ENCODE measurements at places on chromosomes 7 and 10.

DNA sequence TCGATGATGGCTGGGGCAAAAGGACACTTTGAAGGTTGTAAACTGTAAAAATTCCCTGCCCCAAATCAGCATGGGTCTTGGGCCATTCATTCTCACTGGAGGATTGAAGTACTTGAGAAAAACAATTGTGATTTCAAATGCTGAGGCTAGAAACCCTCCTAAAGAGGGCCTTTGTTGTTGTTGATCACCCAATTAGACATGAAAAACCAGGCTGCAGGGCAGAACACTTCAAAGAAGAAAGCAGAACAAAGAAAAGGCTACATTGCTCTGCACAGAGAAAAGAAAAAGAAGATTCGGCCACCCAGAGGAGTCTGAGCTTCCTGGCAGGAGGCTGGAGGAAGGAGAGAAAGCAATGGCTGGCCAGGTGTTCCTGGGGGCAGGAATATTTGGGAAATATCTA lies 143.1 kb downstream of the NPY start:
- no peak for DNase-seq

DNA sequence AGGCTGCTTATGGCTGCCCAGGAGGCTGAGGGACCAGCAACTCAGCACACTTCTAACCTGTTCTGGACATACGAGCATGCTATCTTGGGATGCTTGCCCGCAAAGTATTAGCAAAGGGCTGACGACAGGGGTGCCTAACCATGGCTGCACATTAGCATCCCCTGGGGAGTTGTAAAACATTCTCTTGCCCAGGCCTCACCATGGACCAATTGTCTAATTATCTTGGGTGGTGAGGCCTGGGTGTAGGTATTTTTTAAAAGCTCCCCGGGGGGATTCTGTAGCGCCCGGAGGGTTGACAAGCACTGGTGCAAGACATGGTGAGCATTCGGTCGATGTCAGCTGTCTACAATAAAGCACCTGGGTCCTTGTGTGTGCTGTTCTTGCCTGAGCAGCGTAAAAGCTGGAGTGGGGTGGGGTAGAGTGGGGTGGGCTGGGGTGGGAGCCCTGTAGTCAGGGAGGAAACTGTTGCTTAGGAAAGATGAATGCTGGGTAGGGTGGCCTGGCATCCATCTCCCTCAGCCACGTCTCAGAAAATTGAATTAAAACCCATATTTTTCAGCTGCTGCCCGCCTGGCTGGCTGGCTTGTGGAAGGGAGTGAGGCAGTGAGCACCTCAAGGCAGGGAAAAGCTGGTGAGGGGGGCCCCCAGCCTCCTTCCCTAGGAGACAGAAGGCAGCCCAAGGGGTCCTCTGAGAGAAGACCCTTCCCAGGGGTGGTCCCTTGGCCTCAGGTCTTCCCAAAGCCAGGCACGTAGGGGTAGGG lies 2.9 kb upstream of the ADCYAP1R1 start:
- no peak for DNase-seq

GRCh38 chr7:8109196-8110022 lies 140.8 kb downstream of the GLCCI1 start:
- DNase-seq, result no peak

- no peak for DNase-seq
Measured at GRCh38 chr10:90919683-90920574, 958 bp downstream of the ANKRD1 start.

DNA sequence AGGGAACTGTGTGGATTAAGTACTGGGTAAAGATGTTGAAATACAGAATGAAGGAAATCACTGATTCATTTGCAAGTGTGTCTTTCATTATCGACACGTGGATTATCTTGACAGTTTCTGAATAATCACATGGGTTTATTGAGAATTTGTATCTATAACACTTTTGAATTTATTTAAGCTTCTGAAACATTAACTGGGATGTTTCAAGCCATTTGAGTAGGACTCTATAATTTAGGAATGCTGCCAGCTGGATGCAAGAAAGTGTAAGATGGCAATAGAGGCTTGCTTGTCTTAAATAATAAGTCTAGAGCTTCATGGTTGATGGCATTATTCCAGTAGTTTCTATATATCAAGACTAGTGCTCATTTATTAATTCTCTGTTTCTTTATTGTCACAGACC lies 1100.7 kb upstream of the GHITM start:
- DNase-seq, result no peak

DNA sequence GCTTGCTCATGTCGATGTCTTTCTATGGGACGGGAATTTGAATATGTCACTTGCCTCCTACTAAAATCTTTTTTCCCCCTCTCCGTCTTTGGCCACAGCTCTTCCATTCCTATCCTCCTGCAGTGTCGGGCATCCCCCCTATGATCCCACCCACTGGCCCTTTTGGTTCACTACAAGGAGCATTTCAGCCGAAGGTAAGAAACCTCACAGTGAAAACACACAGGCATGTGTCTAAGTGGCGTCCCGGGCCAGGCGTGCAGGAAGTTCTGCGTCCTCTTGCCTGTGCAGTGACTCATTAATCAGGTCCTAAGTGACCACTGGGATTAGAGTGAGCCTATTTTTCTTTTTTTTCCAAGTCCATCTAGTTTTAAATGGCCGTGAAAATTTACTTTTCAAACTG lies 360.5 kb upstream of the GALNT17 start:
- no peak for DNase-seq

DNA sequence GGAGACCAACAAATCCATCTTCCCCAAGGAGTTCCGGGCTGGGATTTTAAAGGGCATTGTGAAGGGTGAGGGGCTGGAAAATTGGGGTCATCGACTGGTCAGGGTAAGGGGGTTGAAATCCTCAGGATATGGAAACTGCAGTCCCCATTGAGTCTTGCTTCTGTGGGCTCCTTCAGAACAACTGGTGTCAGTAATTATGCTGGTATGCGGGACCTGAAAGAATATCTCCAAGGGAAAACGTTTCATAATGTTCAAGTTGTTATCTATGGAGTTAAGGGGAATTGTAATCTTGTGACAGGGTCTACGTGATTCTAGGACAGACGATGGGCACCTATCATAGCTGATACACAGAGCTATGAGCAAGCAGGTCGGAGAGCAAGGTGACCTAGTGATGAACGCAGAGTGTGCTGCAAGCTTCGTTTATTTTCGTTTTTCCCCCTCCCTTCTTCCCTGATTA lies 494 bp upstream of the RHBDD2 start:
- DNase-seq, result no peak

GRCh38 chr10:23368816-23369640 lies 24.4 kb upstream of the C10orf67 start:
- DNase-seq, result no peak

DNA sequence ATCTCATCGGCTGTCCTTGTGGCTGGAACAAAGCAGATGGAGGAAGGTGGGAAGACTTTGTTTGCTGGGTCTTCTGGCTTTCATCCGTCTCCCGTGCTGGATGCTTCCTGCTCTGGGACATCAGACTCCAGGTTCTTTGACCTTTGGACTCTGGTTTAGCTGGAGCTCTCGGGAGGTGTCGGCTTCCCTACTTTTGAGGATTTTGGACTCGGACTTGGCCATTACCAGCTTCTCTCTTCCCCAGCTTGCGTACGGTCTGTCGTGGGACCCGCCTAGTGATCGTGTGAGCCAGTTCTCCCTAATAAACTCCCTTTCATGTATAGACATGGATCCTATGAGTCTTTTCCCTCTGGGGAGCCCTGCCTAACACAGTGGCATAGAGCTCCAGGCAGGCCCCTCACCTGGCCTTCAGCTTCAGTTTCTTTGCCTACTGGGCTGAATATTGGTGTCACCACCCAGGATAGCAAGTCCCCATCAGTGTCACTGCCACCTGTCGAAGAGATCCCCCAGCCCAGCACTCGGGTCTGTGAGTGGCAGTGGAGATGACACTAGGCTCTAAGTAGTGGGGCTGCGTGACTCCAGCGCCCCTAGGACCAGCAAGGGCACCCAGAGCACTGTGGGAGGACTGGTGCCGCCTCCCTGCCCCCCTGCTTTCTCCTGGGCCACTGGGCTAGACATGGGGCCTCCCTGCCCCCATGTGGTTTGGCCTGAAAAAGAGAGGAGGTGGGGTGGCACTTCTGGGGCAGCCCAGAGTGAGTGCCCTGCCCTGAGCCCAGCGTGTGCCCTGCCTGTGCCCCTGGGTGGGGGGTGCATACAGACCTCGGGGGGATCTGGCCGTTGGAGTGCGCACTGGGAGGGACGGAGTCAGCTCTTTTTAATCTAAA lies 135.6 kb downstream of the LHPP start:
- no peak for DNase-seq

- no peak for DNase-seq
Measured at GRCh38 chr7:93980744-93981479, 23.2 kb downstream of the BET1 start.

DNA sequence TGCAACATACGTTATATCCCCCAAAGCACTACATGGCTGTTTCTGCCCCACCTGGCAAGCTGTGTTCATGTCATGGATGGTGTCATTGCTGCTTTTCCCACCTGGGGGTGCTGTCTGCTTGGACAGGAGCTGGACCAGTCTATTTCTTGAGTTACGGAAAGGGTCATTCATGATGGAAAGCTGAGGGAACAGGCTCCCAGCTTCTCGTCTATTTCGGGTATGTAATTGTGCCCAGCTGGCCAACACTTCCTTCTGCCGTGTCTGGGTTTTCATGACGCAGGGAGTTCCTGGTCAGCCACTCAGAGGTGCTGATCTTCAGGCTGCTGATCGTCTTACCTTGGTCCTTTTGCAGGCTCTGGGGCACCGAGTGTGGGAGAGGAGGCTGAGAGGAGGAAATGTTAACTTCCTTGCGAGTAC lies 8.6 kb downstream of the BTBD16 start:
- DNase-seq, result no peak

DNA sequence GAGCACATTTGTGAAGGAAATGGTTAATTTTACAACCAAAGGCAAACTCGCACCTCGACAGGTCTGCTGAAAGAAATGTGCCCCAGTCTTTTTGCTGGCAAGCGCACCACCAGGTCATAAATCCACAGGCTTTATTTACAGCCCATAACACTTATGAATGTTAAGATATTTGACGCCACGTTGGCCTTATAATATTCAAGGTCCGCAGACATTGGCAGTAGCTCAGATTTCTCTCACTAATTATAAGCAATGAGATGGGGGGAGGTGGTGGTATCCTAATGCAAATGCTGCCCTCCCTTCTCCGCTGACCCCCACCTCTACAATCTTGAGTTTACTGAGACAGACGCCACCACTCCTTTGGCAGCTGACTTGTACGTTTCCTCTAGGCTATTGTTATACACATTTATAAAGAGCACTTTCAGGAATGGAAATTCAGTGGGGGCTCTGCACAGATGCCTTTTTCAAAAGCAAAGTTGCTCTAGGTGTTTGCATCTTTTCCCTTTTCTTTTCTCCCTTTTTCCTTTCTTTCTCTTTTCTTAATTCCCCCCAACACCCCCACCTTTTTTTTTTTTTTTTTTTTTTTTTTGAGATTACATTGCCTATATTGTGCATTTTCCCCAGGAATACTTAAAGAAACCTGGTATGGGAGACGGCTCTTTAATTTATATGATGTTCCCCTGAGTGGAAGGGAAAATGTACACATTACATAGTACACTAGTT lies 6.7 kb downstream of the TCF7L2 start:
- no peak for DNase-seq

DNA sequence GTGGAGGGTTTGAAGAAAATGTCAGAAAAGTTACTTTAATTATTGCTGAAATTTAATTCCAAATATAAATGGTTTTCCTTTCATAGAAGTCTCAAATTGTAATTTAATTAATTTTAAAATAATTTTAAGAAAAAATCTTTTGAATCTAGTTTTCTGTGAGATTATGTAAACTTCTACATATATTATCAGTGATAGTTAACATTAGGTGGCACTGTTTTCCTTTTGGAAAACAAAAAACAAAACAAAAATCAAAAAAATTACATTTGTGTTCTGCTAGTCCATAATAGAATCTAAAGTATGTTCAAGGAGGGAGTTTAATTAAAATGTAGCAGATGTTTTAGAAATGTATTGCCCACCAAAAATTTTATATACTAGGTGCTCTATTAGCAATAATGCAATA lies 1456.7 kb downstream of the REEP3 start:
- DNase-seq, result no peak

GRCh38 chr10:14773551-14774213 lies 1.0 kb downstream of the FAM107B start:
- no peak for DNase-seq

- DNase-seq, result no peak
Measured at GRCh38 chr7:120273476-120273975, 551 bp downstream of the KCND2 start.

GRCh38 chr10:98433881-98434732 lies 12.6 kb downstream of the HPS1 start:
- DNase-seq, result no peak

- no peak for DNase-seq
Measured at GRCh38 chr10:131573256-131573655, 261.7 kb upstream of the TCERG1L start.

- no peak for DNase-seq
Measured at GRCh38 chr7:79361214-79361613, 92.3 kb downstream of the MAGI2 start.

DNA sequence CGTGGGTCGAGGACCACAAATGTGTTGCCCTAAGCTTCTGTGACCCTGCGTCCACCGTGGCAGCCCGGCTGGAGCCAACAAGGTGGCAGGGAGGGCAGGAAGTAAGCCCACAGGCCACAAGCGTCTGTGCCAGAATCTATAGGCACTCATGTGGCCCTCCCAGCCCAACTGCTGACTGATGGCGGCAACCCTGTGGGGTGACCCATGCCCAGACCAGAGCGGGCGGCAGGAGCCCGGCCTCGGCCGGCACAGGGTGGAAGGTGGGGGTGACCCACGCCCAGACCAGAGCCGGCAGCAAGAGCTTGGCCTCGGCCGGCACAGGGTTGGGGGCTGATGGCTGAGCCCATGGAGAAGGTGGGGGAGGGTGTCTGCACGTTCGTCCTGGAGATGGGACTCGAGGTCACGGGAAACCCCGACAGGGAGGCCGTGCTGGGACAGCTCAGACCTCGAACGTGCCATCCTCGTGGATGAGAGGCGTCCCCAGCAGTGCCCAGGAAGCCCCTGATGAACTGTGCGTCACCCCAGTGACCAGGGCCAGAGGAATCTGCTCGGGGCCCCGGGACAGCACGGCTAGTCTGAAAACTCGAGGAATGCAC lies 181.0 kb downstream of the ELFN1 start:
- no peak for DNase-seq

GRCh38 chr7:47231627-47232026 lies 350.3 kb downstream of the TNS3 start:
- no peak for DNase-seq

DNA sequence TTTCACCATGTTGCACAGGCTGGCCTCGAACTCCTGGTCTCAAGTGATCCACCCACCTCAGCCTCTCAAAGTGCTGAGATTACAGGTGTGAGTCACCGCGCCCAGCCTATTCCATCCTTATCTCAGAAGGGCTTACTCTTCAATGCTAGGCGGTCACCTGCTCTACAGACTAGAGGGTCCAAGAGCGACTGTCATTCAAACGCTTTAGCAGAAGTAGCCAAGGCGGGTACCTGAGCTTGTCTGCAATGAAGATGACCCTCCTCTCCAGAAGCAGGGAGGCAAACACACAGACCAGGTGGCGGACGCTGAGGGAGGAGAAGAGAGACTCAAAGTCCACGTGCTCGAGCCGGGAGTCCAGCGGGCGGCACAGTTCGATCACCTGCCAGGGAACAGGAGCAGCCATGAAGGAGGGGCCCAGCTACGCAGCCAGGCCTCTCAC lies 65.1 kb upstream of the MKRN1 start:
- DNase-seq, result no peak

GRCh38 chr10:3342771-3343170 lies 170.2 kb upstream of the PITRM1 start:
- no peak for DNase-seq

- no peak for DNase-seq
Measured at GRCh38 chr10:87590705-87591588, 68.7 kb upstream of the PAPSS2 start.

GRCh38 chr10:104630731-104631130 lies 10.4 kb upstream of the SORCS3 start:
- no peak for DNase-seq

All from HTR-8/SVneo (cell line).